ENCODE measurements at places on chromosomes 2 and 18.

- no peak for DNase-seq
Observed at GRCh38 chr2:105320651-105321215, 8.8 kb downstream of the TGFBRAP1 start.

DNA sequence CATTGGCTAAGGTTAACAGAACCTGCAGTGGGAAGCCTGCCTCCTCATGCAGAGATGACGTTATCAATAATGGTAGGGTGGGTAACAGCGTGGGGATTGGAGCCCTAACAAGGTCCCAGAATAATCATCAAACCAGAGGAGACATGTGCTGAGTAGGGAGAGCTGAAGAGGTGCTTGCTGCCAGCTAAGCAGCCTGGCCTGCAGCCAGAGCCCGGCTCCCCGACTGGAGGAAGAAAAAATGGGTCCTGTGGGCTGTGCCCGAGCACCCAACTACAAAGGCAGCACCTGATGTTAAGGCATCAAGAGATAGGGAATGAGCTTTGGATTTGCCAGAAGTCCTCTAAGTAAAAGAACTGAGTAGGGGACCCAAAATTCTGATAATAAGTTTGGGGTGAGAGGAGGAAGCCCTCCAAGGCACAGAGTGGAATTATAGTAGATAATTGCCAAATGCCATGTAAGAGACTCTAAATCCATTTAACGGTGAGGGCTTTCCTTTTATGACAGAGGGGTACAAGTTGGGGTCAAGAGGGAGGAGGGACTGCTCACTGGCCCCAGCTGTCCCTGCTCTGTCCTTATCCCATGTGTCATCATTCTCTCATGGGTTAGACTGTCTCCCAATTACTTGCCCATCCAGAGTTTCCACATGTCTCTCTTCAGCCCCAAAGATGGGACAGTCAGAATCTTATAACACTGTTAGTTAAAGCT, 156.1 kb downstream of the ANTXR1 start:
- no peak for DNase-seq

DNA sequence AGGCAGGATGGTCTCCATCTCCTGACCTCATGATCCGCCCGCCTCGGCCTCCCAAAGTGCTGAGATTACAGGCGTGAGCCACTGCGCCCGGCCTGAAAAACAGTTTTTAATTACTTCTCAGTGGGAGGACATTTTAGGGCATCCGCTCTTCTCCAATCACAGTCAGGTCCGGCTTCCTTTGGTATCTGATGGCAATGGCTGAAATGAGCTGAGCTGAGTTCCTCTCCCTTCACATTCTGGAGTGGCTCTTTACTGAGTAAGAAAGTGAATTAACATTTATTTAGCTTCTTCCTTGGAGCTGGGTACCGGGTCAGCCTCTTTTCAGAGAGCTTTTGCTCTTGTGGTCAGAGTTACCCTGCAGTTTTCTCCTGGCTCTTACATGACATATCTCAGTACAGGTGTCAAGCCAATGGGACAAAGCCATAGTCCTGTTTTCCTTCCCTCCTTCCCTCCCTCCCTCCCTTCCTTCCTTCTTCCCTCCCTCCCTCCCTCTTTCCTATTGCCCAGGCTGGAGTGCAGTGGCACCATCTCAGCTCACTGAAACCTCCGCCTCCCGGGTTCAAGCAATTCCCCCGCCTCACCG, 1.1 kb upstream of the TTC27 start:
- DNase-seq, result no peak

DNA sequence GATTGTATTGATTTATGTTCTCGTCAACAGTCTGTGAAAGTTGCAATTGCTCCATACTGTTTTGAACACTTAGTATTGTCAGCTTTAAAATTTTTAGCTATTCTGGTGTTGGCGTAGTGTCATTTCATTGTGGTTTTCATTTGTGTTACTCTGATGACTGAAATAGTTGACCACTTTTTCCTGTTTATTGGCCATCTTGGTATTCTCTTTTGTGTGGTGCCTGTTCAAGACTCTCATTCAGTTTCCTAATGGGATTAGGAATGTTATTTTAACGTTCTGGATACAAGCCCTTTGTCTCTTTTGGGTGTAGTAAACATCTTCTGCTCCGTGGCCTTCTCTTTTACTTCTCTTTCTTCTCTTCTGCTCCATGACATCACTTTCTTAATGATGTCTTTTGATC, 82.7 kb upstream of the SMAD2 start:
- DNase-seq, result no peak

DNA sequence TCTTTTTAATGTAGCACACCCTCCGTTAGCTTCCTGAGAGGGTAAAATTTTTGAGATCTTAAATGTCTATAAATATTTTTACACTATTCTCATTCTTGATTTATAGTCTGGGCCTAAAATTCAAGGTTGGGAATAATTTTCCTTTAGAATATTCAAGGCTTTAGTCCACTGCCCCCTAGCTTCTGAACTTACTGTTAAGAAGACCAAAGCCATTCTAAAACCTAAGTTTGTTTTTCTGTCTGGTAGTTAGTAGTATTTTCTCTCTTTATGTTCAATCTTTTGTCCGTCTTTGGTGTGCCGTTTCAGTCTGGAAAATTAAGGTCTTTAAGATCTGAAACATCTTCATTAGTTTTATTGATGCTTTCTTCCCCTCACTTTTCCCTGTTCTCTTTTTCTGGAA, 14.5 kb downstream of the OSBPL6 start:
- no peak for DNase-seq

DNA sequence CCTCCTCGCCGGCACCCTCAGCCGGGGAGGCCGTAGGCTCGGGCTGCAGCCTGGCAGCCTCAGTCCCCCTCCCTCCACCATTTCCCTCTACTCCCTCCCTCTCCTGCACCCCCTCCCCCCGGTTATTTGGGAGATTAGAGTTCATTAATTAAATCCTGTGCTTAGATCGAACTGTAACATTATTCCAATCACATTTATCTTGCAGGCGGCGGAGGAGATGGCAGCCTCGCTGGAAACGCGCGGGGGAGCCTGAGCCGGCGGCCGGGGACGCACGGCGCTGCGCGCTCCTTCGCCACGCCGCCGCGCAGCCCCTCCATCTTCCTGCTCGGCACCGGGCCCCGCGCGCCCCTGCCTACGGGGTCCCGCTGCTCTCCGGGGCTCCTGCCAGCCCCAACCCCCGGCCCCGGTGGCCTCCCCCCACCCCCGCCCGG, at the start of gene ST8SIA3:
Gene ST8SIA3, plus strand, starts transcription at position 287 of the 431 bp plus-strand sequence. CDS start 290 bp downstream, outside the sequence.
- DNase-seq, result no peak

DNA sequence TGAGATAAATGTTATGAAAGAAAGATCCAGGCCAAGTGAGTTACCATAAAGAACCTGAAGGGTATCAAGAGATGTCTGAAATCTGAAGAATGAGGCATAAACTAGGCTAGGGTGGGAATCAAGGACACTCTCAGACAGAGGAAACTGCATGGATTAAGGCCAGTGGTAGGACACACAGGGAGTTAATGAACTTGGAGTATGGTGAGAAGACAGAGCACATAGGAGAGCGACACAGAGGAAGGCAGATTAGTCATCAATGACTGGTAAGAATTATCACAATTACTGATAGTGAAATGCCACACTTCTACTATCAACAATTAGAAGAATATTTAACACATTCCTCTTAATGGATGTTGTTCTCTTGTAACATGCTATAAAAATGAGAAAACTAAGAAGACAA, 76.9 kb downstream of the TTC21B start:
- no peak for DNase-seq

DNA sequence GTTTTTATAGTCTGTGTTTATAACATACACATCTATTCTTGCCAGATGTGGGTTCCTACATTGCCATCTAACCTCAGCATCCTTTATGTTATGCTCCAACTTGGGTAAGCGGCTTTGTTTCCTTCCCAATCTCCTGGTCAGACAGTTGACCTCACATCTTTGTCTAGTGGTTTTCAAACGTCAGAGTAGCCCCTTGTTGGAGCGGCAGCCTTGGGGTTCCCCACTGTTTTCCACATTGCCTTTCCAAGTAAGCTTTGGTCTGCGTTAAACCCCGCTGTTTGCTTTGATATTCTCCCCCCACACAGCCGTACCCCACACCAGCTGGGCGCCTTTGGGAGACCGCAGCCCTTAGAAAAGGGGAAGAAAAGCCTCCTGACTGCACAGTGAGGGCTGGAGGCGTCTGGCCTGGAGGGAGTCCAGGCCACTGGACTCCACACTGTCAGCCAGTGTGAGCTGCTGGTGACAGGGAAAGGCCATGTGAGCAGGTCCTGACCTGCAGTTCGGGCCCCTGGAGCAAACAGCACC, 83.3 kb downstream of the MALT1 start:
- no peak for DNase-seq

- DNase-seq, result no peak
Observed at GRCh38 chr18:46542545-46542944, 114.5 kb downstream of the LOXHD1 start.

GRCh38 chr2:44836916-44837315, 104.6 kb upstream of the SIX3 start:
- DNase-seq, result no peak

DNA sequence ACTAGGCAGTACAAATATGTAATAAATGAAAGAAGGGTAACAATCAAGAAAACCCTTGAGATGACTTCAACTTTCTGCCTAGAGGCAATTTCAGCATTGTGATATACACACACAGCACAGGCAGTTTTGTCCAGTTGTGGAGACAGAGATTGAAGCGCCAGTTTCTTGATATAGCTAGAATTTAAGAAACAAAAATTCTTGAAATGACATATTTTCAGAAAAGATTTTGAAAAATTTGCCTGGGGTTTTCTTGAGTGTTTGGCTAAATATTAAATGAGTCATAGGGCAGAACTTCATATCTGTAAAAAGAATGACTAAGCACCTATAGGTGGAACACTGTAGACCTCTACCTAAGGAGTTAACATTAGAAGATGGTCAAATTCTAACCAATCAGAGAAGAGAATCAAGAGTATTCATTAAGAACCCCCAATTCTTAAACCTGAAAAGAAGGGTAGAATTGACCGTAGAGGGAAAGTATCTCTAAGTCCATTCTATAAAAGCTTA, 1266.8 kb upstream of the TMEFF2 start:
- DNase-seq, result no peak

DNA sequence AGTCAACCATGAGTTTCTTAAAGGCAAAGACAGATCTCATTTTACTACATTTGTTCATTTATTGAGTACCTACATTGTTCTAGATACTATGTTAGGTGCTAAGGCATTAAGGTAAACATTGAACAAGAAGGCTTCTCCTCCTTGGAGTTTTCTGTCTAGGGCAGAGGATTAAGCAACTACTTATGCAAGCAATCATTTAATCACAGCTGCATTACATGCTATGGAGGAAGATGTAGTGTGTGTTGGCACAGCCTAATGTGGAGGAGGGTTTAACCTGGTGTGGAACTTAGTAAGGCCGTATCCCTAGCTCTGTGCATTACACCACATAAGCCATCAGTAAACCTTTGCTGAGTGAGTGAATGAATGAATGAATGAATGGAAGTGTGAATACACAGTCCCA, 106.5 kb upstream of the MAP3K20 start:
- DNase-seq, result no peak

DNA sequence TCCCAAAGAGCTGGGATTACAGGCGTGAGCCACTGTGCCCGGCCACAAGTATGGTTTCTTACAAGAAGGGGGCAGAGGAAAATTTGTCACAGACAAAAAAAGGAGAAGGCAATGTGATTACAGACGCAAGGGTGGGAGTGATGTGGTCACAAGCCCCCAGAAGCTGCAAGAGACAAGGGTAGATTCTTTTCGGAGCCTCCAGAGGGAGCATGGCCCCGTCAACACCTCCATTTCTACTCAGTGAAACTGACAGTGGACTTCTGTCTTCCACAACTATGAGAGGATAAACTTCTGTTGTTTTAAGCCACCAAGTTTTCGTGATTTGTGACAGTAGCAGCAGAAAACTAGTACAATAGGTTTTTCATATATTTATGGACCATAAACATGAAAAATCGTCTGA, 2.1 kb upstream of the TCF7L1 start:
- DNase-seq, result no peak

DNA sequence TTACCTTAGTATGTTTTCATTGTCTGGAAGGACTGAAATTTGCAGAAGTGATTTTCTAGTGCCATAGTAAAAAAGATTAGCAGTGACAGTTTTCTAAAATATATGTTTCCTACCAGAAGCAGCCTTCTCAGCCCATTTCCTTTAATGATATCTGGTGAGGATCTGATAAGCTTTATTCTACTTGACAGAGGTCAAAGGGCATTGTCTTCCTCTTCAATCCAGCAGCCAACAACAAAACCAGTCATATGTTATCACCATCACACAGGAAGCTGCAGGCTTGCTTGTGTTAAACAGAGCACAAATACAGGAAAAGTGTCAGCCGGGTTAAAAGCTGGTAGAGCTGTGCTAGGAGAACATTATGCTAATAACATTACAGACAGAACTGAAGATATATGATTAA, 35.6 kb upstream of the ZSWIM2 start:
- DNase-seq, result no peak

- DNase-seq, result no peak
Observed at GRCh38 chr2:224221455-224221913, 180.4 kb downstream of the FAM124B start.

GRCh38 chr18:6886797-6887330, 157.3 kb downstream of the ARHGAP28 start:
- no peak for DNase-seq

- no peak for DNase-seq
Observed at GRCh38 chr2:100247256-100248043, 74.9 kb downstream of the LONRF2 start.

GRCh38 chr18:21496277-21496835, 104.1 kb downstream of the ESCO1 start:
- DNase-seq, result no peak

DNA sequence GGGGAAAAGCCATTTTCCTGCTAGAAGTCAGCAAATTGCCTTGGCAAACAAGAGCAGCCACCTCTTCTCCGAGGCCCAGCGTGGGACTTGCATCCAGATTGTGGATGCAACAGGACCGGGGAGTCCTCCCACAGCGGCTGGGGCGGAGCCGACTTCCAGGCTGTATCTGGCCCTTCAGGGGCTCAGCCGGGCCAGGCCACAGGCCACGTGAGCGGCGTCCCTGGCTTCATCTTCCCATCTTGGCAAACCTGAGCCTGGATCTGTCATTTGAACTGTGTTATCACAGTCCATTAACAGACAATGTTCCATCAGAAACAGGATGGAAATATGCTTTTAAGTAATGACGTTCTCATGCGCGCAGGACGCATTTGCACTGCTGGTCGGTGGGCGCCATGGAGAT, 483.5 kb upstream of the SALL3 start:
- no peak for DNase-seq

- DNase-seq, result no peak
Observed at GRCh38 chr18:59142274-59142673, 2.6 kb downstream of the SEC11C start.

- DNase-seq, result no peak
Observed at GRCh38 chr2:66575625-66576310, 140.8 kb downstream of the MEIS1 start.

GRCh38 chr2:44055229-44055628, 59.4 kb upstream of the LRPPRC start:
- no peak for DNase-seq

DNA sequence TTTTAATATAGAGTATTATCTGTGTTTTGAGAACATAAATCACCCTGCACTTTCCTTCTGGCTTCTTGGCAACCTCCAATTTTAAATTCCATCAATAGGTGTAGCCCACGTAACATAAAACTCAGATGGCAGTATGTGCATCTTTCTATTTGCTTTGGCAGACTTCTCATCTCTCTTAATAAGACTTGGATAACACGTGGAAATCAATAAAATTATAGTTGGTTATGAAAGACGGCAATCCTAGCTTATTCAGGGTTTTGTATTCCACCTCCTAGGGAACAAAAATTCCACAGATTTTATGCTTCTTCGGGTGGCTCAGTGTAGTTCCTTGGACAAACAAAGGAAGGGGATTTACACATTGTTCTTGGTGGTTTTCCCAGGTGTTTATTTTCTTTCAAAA, 299.3 kb downstream of the RND3 start:
- DNase-seq, result no peak

Measured in central memory CD4-positive, alpha-beta T cell (primary cell).